ENCODE measurements at places on chromosomes 2 and 18.

GRCh38 chr2:178199334-178199733 lies 5.0 kb downstream of the OSBPL6 start:
- DNase-seq, result no peak

GRCh38 chr18:43077510-43078308 lies 37.8 kb downstream of the RIT2 start:
- no peak for DNase-seq

DNA sequence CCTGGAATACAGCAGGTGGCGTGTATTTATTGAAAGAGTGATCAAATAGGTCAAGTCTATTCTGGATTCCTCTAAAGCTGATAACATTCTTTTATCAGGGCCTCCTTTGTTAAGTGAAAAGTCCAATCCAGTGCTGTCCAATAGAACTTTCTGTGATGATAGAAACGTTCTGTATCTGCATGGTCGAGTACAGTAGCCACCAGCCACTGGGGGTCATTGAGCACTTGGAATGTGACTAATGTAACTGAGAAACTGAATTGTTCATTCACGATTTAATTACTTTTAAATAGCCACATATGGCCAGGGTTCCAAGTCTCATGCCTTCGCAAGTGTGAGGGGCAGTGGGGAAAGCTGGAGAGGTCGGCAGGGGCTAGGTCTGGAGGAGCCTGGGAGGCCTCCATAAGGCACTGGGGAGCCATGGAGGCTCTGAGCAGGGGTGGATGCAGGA lies 20.5 kb downstream of the SH2D6 start:
- DNase-seq, result no peak

DNA sequence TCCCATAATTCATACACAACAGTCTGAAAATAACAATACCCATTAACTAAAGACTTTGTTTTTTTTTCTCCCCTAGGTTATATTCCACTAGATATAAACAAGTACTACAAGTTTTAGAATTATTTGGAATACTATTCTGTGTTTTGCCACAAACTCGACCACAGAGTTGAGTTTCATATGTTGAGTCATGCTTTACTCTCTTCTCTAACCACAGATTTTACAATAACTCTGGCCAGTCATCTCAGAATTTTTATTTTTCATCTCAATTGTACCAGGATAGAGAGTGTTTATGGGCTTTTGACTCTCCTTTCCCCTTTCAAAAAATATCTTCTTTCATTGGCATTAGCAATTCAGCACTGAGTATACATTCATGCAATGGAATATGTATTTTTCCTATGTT lies 348.7 kb upstream of the GALNT5 start:
- DNase-seq, result no peak

- DNase-seq, result no peak
Measured at GRCh38 chr2:38886063-38886462, 3.6 kb upstream of the ARHGEF33 start.

DNA sequence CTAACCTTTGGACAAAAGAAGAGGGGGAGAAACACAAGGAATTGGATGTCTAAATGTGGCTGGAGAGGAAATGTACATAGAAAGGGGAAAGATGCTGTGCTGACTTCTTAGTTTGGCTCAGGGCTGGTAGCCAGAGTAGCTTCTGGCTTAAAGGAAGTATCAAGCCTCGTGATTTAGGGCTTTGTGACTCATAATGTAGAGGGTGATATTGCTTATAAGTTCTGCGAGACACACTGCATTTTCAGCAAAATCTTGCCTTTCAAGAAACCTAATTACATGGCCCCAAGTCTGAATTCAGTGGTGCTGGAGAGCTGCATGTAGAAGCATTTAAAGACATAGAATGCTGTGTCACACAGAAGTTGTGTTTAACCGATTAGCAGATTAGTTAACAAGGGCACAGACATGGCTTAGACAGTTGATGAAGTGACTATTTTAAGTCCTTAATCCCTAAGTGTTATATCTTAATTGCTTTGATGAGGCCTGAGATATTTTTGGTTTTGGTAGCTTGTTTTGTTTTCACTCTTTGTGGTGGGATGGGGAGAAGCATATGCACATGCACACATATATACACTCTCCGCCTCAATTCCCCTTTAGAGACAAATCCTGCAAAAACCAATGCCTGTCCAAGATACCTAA lies 66.4 kb downstream of the EPAS1 start:
- no peak for DNase-seq

DNA sequence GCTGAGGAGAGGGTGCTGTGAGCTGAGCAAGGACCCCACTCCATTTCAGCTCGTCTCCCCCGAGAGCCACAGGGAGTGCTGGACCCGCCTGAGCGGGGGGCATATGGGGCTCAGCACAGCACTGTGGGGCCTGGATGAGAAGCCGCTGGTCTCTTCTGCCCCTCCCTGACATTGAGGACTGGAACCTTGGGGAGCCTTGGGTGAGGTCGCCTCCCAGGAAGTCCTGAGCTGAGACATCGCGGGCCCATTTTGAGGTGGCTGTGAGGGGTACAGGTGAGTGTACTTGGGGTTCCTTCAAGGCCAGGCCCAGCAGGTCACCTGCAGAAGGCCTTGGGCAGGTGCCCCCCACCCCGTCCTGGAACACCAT lies 3.1 kb upstream of the AQP12A start:
- no peak for DNase-seq

GRCh38 chr2:14348247-14348646 lies 284.3 kb upstream of the LRATD1 start:
- no peak for DNase-seq

DNA sequence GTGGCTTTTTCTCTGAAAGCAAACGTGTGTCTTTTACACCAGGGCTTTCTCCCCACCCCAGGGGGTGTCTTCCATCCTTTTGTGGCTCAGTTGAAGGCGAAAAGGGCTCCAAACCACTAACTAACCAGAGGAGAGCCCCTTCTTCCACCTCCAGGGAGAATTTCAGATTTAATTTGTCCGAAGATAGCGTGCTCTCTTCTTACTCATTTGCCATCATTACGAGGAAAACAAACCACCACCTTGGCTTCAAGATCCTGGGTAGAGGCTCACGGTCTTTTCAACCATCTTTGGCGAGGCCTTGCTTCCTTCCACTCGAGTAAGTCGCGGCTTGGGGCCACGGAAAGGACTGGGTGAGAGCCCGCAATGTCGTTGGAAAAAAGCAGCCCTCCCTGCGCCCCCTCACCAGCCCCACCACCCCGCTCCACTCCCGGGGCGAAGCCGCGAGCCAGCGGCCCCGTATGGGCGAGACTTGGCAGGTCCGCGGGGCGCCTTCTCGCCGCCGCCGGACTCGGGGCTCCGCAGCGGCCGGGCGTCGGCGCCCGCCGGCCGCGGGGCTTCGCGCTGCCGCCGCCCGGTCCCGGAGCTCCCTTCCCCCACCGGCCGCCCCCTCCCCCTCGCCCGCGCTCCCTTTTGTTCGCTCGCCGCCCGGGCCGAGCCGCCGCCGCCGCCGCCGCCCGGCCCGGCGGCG lies 1.7 kb upstream of the ZNF532 start:
- no peak for DNase-seq

GRCh38 chr2:160142472-160142871 lies 57.6 kb downstream of the ITGB6 start:
- DNase-seq, result no peak

- no peak for DNase-seq
Measured at GRCh38 chr2:46333912-46334311, 36.7 kb downstream of the EPAS1 start.

DNA sequence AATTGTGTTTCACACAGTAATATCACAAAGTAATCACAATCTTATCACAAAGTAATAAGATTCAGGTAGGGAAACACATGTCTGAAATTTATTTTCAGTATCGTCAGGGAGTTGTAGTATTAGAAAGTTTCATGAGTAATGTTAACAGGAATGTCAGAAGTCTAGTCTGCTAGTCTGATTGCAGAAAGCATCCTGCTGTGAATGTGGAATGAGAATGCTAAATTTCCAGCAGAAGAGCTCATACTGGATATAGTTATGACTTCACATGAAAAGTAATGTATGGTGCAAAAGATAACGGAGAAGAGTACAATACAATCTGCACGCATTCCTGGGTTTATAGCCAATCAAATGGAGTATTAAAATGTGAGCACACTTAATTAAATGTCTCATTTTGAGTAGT lies 494.7 kb upstream of the SETBP1 start:
- DNase-seq, result no peak

GRCh38 chr18:75215663-75216062 lies 5.1 kb downstream of the TSHZ1 start:
- DNase-seq, result no peak

GRCh38 chr2:173948842-173949241 lies 16.3 kb downstream of the SP3 start:
- DNase-seq, result no peak

- no peak for DNase-seq
Measured at GRCh38 chr2:121993682-121994081, 238.2 kb downstream of the TSN start.

DNA sequence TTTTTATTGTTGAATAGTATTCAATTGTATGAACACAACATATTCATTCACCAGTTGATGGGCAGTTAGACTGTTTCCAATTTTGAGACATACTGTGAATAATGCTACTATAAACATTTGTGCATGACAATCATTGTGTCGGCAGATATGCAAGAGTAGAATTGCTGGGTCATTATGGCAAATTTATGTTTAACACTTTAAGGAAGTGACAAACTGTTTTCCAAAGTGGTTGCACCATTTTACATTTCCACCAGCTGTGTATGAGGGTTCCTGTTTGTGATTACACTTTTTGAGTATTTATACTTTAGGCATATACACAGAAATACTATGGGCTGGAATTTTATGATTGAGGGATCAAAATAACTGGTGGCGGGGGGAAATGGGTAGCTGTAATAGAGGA lies 61.2 kb downstream of the MAP4K3 start:
- DNase-seq, result no peak

GRCh38 chr2:241494311-241494908 lies 14.0 kb downstream of the STK25 start:
- DNase-seq, result no peak

DNA sequence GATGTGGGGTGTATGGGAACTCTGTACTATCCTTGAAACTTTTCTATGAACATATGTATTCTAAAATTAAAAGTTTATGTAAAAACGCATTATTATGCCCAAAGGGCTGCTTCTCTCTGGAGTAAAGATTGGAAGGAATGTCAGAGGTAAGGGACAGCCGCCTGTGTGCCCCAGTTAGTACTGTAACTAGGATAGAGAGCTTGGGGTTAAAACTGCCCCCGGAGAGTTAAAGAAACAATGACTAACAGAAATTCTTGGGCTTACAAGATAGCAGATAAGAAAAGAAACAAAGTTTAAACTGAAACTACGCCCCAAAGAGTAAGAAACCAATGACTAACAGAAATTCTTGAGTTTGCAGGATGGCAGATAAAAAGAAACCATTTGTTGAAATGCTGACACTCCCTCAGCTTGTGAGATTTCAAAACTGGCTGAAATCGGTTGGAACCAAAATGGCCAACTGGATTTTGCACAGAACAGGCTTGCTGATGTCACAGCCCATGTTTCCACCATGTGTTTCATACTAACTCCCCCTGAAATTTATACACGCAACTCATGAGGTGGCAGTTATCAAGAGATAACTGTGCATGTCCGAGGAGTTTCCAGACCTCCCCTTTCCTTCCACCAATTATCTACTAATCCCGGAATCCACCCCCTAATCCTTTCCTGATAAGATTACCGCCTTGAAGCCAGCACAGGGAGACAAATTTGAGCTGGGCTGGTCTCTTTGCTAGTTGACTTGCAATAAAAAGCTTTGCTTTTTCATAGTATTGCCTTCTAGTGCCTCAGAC lies 8.7 kb upstream of the TXNDC2 start:
- no peak for DNase-seq

DNA sequence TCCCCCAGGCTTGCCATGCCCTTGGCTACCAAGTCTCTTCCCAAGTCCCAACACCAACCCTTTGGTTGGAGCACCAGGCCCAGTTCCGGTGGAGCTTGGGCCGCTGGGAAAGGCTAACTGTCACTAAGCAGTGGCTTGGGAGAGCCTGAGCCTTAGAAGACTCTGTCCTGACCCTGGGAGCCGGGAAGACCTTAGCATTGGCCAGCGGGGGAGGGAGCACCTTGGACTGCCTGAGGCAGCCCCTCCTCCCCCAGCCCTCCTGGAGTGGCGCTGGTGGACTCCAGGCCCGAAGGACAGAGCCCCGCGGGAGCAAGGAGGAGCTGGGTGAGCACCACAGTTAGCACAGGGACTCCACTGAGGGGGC lies 62.5 kb upstream of the POMC start:
- no peak for DNase-seq

DNA sequence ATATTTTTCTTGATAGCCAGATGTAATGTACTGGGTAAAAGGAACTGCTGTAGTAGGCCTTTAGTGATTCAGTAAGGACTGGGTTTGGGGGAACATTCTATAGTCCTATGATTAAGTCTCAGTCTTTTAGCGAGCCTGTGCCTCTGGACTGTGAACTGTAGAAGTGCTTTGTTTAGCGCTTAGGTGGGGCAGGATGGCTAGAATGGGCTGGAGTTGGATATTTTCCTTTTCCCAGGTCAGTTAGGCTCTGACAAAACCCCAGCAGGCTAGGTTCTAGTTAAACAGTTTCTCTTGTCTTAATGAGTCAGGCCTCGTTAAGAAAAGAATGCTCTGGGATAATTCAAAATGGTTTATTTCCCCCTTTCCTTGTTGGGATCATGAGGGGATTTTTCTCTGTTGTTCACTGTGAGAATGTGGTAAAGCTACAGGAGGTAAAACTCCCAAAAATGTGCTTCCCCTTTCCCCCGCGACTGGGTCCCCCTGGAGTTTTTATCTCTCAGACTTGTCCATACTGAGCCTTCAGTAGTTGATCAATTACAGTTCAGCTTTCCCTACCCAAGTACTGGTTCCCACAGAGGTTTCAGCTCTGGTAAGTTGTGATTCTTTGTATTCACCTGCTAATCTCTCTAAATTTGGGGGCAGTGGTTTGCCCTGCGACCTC lies 31.5 kb downstream of the EHBP1 start:
- no peak for DNase-seq

- no peak for DNase-seq
Measured at GRCh38 chr2:73141896-73142295, 29.1 kb upstream of the RAB11FIP5 start.

- DNase-seq, result no peak
Measured at GRCh38 chr2:124755386-124755785, 730.3 kb downstream of the CNTNAP5 start.

DNA sequence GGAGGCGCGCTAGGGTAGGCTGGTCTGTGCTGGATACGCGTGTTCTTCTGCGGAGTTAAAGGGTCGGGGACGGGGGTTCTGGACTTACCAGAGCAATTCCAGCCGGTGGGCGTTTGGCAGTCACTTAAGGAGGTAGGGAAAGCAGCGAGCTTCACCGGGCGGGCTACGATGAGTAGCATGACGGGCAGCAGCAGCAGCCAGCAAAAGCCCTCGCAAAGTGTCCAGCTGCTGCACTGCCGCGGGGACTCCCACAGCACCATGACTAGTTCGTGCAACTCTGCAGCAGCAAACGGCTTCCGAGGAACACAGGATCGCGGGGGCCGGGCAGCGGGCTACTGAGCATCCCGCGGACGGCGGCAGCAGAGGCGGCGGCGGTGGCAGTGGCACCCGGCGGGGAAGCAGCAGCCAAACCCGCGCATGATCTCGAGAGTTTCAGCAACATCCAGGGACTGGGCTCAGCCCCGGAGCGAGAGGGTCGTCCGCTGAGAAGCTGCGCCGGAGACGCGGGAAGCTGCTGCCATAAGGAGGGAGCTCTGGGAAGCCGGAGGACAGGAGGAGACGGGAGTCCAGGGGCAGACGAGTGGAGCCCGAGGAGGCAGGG lies 368 bp downstream of the TMEFF2 start:
- DNase-seq, result no peak

- DNase-seq, result no peak
Measured at GRCh38 chr2:198173242-198173641, 368.8 kb downstream of the PLCL1 start.

Measured in activated CD8-positive, alpha-beta memory T cell treated with anti-CD3 and anti-CD28 coated beads for 1 hour (primary cell).